ENCODE measurements at places on chromosomes 16 and 17.
A peak's percentile ranks its signal among the peaks of the same experiment; 100 is the strongest.

DNA sequence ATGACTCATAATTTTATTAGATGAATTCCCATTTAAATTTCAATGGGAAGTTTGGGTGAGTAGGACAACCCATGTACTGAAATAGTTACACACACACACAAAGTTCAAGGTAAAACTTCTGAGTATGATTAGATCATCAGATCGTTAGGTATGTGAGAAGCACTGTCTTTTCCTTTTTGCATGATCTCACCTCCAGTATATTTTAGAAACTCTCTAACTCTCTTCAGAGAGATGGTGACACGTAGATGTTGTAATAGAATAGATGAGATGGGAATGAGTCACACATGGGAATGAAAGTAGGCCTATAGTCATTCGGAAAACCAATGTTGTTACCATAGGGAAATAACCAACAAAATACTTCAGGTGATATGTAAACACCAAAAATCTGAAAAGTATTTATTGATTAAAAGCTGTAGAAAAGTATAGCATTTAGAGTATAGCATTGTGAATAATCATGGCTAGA lies 22.2 kb downstream of the KRT23 start:
- no peak for DNase-seq

DNA sequence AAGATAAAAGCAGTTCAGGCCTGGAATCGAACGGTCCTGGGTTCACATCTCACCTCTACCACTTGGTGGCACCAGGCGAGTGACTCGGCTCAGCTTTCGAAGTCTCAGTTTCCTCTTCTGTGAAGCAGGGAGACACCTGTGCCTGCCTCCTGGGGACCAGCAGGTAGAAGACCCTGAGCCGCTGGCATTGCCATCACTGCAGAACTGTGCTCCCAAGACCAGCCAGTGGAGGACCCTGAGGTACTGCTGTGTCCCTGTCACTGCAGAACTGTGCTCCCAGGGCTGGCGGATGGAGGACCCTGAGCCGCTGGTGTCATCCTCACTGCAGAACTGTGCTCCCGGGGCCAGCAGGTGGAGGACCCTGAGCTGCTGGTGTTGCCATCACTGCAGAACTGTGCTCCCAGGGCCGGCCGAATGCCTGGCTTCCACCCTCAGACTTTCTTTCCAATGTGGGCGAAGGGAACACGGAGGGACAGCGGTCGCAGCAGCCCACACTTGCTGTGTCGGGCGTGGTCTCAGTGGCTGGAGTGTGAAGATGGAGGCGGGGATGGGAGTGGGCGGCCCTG lies 8.7 kb upstream of the SLC7A5 start:
- DNase-seq, result no peak

DNA sequence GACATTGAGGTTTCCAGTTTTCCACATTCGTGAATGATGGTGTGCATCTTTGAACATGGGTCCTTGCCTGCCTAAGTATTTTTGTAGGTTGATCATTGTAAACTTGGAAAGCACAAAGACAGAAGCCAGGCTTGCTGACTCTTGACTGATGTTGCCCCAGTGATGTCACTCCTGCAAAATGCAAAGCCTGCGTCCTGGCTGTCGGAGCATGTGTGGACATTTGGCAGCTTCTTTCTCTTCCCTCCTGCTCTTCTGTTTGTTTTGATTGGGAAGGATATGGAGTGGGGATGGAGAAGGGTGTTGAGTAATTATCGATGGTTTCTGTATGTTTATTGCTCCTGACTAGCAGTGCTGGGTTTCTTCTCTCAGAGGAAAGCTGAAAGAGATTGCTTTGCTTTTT lies 3.2 kb downstream of the NDE1 start:
- DNase-seq, result no peak

DNA sequence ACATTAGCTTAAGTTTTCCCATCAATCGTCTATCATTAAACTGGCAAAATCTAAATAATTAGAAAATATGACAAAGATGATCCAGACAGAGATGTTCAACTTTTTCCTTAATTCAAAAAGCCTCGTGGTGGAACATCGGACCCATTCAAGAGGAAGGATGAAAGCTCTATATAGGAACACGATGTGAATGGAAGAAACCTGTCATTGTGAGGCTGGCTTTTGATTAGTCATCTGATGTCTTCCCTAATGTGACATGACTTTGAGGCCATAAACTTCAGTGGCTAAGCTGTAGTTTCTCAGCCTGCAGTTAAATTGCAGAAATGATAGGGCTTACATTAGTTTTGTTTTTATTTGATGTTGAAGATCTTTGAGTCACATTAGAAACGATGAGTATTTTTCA lies 1.0 kb downstream of the AMZ2 start:
- no peak for DNase-seq

DNA sequence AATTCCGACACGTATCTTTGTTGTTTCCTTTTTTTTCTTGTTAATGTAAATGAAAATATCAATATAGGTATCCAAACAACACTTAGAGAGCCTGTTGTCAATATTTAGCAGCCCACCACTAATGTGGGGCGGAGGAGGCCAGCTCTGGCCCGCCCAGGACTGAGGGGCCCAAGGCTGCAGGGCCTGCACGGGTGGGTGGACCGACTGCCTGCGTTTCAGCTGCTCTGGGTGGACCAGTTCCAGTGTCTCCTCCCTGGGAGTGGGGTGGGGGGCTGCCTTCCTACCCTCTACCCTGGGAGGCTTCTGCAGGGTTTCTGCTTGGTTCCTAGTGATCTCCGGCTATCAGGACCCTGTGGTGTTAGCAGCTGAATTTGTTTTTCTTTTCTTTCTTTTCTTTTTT lies 15.9 kb upstream of the ADGRG1 start:
- no peak for DNase-seq

- DNase-seq, result no peak
These were observed 39.0 kb downstream of the HLF start for GRCh38 chr17:55303701-55304145.

GRCh38 chr17:77837917-77838316 lies 120.6 kb upstream of the TNRC6C start:
- DNase-seq, result no peak

DNA sequence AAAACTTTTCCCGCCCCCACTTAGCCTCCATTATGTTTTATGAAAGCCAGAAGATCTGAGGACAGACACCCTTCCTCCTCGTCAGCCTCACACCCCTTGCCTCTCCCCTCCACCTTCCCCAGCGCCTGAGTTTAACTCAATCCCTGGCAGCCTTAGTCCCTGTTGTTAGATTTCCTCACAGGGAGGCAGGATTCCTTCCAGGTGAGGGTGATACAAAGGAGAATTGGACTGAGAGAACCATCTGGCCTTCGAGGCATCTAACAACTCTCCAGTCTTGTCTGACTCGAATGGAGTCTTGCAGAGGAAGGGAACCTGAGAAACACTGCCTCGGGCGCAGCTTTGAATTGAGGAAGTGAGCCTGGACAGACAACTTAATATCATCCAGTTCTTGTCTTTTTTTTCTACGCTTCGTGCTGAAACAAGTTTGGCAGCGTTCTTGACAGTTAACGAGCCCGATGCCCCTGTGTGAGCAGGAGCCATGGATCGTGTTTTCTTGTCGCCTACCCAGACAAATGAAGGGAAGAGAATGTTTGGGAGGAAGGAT lies 1.3 kb upstream of the ZNF768 start:
- peak; percentile 48 for DNase-seq

GRCh38 chr17:17752821-17753321 lies 71.6 kb downstream of the RAI1 start:
- peak; percentile 25 for DNase-seq

DNA sequence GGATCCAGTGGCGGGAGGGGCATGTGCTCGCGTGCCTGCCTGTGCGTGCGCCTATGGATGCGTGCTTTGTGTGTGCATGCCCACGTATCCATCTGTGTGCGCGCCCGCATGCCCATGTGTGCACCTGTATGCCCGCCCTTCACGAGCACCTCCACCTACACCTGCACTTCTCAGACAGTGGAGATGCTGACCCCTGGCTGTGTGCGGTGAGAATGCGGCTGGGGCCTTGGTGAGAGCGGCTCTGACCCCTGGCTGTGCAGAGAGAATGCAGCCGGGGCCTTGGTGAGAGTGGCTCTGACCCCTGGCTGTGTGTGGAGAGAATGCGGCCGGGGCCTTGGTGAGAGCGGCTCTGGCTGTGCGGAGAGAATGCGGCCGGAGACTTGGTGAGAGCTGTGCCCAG lies 33.9 kb downstream of the AXIN1 start:
- DNase-seq, result no peak

GRCh38 chr17:32803544-32803943 lies 73.4 kb downstream of the MYO1D start:
- no peak for DNase-seq

GRCh38 chr16:55488306-55488705 lies 9.3 kb downstream of the MMP2 start:
- no peak for DNase-seq

GRCh38 chr16:61323456-61323855 lies 712.8 kb downstream of the CDH8 start:
- no peak for DNase-seq

DNA sequence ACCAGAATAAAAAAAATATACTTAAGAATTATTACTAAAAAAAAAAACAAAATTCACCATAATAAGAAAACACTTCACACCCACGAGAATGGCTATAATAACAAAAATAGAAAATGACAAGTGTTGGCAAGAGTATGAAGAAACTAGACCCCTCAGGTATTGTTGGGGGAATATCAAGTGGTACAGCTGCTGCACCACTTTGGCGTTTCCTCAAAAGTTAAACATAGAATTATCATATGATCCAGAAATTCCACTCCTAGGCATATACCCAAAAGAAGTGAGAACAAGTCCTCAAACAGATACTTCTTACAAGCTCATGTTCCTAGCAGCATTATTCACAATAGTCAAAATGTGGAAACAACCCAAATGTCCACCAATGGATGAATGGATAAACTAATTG lies 26.3 kb downstream of the AMFR start:
- no peak for DNase-seq

DNA sequence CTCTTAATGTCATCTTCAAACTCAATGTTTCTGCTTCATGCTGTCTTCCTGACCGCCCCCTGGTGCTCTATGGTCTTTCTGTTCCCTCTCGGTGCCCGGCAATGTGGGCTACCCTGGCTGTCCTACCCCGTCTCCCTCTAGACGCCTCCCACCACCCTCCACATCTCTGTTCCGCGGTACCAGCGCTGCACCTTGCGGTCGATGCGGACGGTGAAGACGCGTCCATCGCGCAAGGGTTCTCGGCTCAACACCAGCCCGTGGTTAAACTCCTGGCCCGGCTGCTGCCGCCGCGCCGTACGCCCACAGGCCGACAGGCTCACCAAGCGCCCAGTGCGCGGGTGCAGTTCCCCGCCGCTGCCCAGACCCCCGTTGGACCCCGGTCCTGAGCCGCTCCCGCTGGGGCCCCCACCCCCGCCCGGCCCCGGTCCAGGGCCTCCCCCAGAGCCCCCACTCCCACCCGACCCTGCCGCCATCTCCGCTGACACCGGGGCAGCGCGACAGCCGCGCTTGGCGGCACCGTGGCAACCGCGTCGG lies at the start of gene NEURL4:
NEURL4 (minus strand) TSS at position 496 of the 534 bp plus-strand sequence; CDS start at position 473, 23 bp downstream.
- DNase-seq, result no peak

DNA sequence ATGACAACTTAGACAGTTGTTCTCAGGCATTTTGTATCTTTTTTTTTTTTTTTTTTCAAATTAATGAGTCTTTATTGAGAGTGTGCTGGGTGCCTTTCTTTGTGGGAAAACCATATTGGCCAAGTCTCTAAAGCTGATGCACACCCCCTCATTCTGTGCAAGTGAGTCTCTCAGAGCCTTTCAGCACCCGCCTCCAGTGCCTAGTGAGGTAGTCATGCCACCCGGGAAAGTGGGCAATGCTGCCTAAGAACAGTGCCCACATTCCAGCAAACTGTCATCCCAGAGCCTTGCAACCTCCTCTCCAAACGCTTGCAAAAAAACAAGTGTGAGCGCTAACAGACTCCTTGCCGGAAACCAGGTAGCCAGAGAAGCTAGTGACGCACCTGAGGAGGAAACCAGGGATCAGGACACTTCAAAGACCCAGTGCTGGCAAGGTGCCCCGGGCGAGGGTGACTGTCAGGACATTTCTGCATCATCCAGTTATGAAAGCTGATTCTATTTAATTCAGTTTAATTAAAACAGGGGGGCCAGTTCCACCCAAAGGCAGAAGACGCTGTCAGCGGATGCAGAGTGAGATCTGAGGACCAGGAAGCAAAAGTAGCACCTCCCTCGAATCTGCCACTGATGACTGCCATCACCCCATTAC lies 34.9 kb downstream of the SMARCE1 start:
- DNase-seq, result no peak

DNA sequence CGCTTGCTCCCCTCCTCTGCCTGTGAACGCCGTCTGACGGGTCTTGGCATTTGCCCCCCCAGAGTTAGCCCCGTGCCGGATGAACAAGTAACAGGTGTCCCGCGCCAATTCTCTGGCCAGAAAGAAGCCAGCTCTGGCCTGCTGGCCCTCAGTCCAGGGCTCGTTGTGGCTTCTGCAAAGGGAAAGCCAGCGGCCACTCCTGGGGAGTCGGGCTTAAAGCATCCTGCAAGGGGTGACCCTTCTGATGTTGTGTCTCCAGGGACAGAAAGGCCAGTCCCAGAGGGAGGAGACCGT lies 18.4 kb upstream of the OSGIN1 start:
- no peak for DNase-seq

DNA sequence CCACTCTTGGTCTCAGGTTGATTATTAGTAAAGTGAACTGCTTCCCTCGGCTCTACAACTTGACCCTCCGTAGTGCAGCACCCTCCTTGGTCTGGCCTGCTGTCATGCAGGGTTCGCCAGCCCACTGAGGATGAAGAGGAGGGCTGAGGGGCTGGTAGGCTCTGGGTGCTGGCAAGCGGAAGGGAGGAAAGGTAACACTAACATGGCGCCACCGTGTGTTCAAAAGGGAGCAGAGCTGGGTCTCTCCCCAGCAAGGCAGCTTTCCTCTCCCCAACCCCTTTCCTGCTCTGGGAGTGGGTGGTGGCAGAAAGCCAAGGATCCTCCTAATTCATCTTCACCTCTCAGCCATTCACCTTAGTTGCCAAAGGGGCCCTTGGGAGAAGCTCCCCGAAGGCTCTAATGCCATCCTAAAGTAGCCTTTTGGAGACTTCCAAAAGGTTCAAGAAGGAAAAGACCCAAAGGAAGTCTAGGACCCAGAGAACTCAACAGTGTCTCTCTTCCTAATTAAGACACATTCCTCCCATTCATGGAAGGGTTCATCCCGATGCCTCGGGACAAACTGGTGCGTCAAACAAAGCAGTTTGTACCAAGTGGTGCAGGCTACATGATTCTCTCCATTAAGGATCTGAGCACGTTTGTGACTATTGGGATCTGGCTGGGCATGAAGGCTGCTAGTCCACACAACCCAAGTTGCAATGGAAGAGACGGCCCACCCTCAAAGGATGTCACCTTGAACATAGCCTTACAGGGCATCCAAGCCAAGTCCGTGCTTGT lies 90.8 kb upstream of the TOB1 start:
- peak; percentile 39 for DNase-seq

DNA sequence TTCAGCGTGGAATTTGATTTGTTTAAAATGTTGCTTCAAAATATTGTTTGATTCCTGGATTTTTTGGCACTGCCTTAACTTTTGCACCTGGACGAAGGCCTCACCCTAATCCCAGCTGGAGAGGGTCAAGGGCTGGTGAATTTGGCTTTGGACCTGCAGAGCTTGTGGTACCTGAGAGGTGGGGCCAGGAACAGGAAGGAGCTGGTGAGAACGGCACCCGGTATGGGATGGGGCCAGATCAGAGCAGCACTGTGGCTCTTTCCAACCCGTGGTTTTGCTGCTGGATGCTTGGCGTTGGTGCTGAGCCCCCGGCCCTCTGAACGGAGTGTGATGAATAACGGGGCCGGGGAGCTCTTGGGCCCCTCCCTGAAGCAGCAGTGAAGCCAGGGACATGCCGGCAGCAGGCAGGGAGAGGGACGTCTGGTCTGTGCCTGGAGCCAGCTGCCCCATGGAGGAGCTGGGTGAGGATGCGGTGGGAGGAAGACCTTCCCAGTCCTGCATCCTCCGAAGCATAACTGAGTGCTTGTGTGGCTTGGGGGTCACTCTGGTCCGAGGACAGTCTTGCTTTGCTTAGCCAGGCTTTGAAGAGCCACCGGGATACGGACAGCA lies 275.4 kb downstream of the SEC14L1 start:
- no peak for DNase-seq

Data from hippocampal formation (tissue), 2 donors.